ENCODE measurements at places on chromosomes 2 and 18.

DNA sequence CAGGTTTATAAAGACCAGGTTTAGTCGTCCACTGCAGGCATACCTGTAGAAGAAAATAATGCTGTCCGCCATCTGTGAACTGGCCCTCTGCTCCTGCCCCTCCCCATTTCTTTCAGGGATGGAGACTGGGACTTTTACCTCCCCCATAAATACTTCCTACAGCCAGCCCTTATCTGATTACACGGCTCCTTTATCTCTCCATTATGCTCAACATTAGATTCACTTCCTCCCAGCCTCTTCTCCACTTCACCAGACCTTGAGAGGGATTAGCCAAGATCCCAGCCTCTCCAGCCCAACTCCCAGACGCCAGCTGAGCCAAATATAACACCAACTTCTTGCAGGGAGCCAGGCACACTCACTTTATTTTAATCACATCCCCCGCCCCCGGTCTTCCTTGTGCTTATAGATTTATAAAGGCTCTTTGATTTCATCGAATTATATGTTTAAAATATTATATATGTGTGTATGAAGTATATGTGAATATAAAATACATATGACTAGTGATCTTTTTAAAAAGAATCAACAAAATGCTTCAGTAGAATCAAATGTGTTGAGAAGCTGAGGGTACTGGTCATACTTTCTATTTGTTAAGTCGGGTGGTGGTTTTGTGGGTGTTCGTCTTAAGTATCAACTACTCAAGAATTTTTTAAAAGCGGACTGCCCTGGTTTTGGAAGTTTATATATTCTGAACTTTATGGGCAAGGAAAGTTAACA is 81.0 kb downstream of the SPRED2 start:
- DNase-seq: no peak

GRCh38 chr2:10846110-10846861 is 33.7 kb upstream of the PDIA6 start:
- DNase-seq: no peak

- DNase-seq: peak; percentile 35
These were observed 2.5 kb upstream of the NFATC1 start for GRCh38 chr18:79393181-79393634.

DNA sequence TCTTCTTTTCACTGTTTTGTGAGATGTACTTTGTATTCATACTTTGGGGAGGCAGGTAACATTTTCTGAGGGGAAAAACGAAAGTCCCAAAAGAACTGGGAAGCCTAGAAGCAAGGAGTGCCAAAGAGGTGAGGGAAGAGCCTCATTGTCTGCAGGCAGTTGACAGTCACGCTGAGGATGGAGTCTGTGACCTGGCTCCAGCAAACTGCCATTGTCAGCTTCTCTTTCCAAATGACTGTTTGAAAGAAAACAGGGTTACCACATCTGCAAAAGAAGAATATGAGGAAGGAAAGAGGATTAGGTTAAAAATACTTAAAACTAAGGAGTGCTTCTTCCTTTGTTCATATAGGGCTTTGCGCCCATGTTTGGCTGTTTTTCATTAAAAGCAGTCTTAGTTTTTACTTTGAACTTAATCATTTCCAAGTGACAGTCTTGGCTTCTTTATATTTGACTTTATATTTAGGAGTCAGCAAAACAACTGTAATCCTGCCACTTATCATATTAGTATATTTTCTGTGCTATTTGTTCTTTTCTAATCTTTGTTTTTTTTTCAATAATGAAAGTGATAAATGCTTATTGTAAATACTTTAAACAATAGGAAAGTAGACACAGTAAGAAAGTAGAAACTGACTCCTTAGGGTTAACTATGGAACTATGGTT is 35.0 kb downstream of the CERS6 start:
- no peak for DNase-seq

- DNase-seq: peak; percentile 21
These were observed 35.9 kb downstream of the AFF3 start for GRCh38 chr2:100106460-100106859.

DNA sequence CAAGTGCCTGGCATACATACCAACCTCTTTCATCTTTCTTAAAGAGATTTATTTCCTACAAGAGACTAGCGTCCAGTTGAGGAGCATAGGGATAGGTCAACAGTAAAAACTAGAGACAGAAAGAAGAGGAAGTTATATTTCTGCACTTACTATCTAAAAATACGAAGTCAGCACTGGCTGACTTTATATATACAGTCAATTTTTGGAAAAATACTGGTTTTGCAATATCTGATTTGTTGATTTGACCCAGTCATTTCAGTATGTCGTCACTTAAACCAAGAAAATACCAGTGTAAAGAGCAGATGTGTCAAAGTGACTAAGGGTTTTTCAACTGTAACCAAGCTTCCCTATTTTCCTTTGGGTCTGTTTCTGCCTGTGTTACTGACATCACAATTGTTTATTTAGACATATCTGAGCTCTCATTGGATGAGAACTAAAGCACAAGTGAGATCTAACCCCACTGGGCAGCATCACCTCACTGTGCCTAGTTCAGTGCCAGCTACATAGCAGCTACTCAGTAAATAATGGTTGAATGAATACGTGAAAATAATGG is 23.0 kb downstream of the CYTIP start:
- DNase-seq: no peak

DNA sequence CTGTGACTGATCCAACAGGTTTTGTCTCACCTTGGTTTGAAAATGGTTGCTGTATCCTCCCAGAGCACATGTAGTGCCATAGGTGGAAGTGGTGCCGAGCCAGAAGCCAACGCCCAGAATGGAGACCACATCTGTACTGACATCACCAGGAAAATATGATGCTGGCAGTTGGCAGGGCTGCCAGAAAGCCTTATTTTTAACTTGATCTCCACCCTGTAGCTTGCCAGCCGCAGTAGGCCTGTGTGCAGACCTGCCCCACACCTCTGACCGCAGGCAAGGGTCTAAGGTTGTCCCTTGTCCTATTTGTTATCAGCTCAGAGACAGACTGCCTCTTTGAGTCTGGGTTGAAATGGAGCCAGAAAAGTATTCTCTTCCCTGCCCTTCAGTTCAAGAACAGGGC is 123.5 kb upstream of the EML6 start:
- no peak for DNase-seq

DNA sequence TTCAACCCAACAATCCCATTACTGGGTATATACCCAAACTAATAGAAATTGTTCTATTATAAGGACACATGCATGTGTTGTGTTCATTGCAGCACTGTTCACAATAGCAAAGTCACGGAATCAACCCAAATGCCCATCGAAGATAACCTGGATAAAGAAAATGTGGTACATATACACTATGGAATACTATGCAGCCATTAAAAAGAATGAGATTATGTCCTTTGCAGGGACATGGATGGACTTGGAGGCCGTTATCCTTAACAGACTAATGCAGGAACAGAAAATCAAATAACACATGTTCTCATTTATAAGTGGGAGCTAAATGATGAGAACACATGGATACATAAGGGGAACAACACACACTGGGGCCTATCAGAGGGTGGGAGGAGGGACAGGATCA is 65.8 kb downstream of the CCDC138 start:
- no peak for DNase-seq

GRCh38 chr18:38256366-38256765 is 690.8 kb upstream of the CELF4 start:
- no peak for DNase-seq

GRCh38 chr2:37324786-37325624 is at the start of gene PRKD3:
PRKD3 (minus strand) TSS chr2:37324833; CDS start chr2:37316524, 8,309 bp downstream.
- peak; percentile 81 for DNase-seq

- DNase-seq: peak; percentile 52
These were observed at the start of gene KRTCAP3 for GRCh38 chr2:27441958-27442919. KRTCAP3 (plus strand) TSS chr2:27442381; CDS start chr2:27442413, 32 bp downstream.

GRCh38 chr2:235330775-235331451 is 162.9 kb upstream of the AGAP1 start:
- no peak for DNase-seq

DNA sequence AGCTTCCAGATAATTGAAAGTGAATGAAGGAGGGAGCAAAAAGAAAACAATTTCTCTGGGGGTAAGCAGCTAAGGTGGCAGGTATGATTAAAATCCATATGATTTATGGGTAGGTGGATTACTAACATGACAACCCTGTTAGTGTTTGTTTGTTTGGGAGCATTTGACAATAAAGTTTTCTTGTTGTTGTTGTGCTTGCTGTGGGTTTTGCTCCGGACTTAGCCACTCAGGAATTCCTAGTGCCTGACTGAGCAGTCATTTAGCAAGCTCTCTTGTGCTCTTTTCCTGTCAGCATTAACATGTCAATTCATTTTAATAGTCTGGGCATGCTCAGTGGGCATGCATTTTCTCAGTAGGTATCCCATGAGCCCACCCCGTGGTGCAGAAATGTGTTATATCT is 674.8 kb upstream of the ZEB2 start:
- no peak for DNase-seq

Data from endothelial cell (in vitro differentiated cells).